ENCODE measurements at places on chromosomes 12 and 14. TPM values are rescaled to one million over a fixed set of nuclear protein-coding genes. Genes with fewer than 3 reads are reported as not detected.

Gene SRRM4
- polyA plus RNA-seq, result 10.5 TPM

Gene AMHR2
- not detected for polyA plus RNA-seq

Gene PHLDA1
- polyA plus RNA-seq, result 6.6 TPM

Gene GZMH
- not detected for polyA plus RNA-seq

Gene FZD10
- polyA plus RNA-seq, result not detected

Gene RALGAPA1
- 73.3 TPM for polyA plus RNA-seq

Gene PPP4R4
- 4.8 TPM for polyA plus RNA-seq

Gene TSPAN11
- 5.6 TPM for polyA plus RNA-seq

Gene DENND5B
- 23.8 TPM for polyA plus RNA-seq

Gene NYNRIN
- 5.7 TPM for polyA plus RNA-seq

Gene CLEC1A
- polyA plus RNA-seq, result not detected

Gene GPR135
- 3.0 TPM for polyA plus RNA-seq

Gene SIX4
- polyA plus RNA-seq, result 1.3 TPM

Gene LRTM2
- 2.4 TPM for polyA plus RNA-seq

Gene SERPINA3
- not detected for polyA plus RNA-seq

Gene FGD4
- 15.7 TPM for polyA plus RNA-seq

Gene RAPGEF3
- polyA plus RNA-seq, result 1.5 TPM

Gene BEGAIN
- polyA plus RNA-seq, result 28.2 TPM

Gene WDHD1
- polyA plus RNA-seq, result 8.0 TPM

Gene CDK4
- polyA plus RNA-seq, result 104 TPM

Gene CELA1
- not detected for polyA plus RNA-seq

Gene FOXG1
- 54.0 TPM for polyA plus RNA-seq

Gene OSBPL8
- 103 TPM for polyA plus RNA-seq

Gene OR2AP1
- not detected for polyA plus RNA-seq

Gene TRAF3
- polyA plus RNA-seq, result 13.3 TPM

Gene ADAM20
- polyA plus RNA-seq, result 0.74 TPM

Gene NDRG2
- 30.8 TPM for polyA plus RNA-seq
